ENCODE measurements at places on chromosomes 3 and 15. TPM values are rescaled to one million over a fixed set of nuclear protein-coding genes. Genes with fewer than 3 reads are reported as not detected.

Gene PSTPIP1
- 37.3 TPM for polyA plus RNA-seq

Gene CASR
- not detected for polyA plus RNA-seq

Gene DNAJB8
- not detected for polyA plus RNA-seq

Gene CCDC39
- polyA plus RNA-seq, result not detected

Gene LEKR1
- polyA plus RNA-seq, result 0.93 TPM

Gene MORC1
- polyA plus RNA-seq, result not detected

Gene GABRB3
- not detected for polyA plus RNA-seq

Gene SETD5
- 57.3 TPM for polyA plus RNA-seq

Gene MOBP
- polyA plus RNA-seq, result not detected

Gene EOMES
- 1.1 TPM for polyA plus RNA-seq

Gene NR2E3
- 0.78 TPM for polyA plus RNA-seq

Gene CD86
- 85.1 TPM for polyA plus RNA-seq
